ENCODE measurements at places on chromosomes 2 and 18.

DNA sequence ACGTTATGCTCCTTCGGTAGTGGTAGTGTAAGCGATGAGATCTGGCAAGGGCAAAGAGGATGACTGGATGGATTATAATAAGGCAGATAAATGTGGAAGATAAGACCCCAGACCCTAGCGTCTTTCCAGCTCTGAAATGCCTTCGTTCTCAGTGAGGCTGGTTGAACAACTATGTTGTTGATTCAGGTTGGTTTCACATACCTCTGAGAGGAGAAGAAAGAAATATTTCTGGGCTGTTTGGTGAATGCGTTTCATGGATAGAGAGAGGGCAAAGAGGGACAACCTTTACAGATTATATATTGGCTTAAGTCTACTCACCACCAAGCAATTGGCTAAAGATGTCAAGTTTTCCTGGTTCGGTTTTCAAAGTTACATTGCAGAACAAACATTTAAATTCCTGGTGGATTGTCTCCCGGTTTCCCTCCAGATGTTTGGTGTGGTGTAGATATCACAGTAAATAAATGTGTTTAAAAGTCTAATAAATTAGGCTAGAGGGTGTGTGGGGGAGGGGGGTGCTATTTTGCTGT, 190.1 kb upstream of the GLI2 start:
- no peak for DNase-seq

DNA sequence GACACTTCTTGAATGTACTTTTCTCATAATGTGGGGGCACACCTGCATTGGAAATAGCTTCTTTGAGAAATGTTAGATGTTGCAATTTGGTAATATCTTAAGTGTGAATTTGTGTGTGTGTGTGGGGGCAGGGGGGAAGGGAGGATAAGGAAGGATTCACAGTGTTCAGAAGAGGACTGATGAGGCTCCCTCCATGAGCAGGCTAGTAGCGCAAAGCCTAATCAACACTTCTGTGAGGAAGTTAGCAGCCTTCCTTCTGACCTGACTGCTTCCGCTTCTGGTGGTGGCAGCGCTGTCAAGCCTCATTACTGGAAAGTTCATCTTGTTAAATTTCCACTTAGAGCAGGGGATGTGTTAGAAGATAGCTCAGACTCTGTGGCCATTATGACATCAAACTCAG, 295.4 kb upstream of the SPRED2 start:
- DNase-seq, result no peak

GRCh38 chr2:28312307-28313219, 80.1 kb upstream of the FOSL2 start:
- no peak for DNase-seq

DNA sequence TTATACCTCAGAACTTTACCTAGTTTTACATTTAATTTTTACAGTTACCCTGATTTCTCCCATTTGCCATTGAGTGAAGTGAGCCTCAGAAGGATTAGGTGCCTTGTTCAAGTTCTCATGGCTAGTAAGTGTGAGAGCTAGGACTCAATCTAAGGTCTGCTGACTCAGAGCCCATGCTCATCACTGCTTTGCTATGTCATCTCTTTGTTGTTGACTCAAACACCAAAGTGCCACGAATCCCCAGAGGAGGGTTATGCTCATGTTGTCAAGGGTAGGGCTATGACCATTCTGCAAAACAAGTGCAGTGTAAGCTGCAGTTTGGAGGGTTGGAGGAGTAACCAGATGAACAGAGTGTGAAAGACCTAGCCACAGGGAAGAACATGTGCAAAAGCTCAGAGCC, 185.4 kb upstream of the SKOR2 start:
- DNase-seq, result no peak

- no peak for DNase-seq
Observed at GRCh38 chr2:217437290-217437870, 565.4 kb downstream of the TNS1 start.

GRCh38 chr2:51289045-51289444, 257.1 kb upstream of the NRXN1 start:
- no peak for DNase-seq

GRCh38 chr2:74554820-74555531, 456 bp downstream of the DOK1 start:
- DNase-seq, result peak; percentile 25

DNA sequence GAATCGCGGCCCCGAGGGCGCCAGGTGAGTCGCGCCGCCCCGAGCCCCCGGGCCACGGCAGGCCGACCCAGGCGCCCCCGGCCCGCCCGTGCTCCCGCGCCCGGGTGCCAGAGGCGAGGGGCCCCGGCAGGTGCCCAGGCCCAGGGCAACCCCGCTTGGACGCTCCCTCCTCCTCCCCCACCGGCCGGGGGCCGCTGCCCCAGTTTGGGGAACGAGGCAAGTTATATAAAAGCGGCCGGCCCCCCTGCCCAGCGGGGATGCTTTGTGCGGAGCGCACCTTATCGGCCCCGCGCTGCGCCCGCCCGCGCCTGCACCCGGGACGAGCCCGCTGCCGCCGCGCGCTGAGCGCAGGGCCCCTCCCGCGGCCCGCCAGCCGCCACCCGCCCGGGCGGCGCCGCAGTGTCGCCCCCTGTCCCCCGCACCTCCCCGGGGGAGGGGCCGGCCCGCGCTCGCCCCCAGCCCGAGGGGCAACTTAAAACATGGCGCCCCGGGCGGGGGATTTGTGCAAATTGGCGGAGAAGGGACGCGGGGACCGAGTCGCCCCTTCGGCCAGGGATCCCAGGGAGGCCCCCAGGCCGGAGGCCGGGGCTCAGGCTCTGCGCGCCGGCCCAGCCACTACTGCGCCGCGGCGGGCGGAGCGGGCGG, 639 bp downstream of the EPB41L3 start:
- DNase-seq, result no peak

- DNase-seq, result no peak
Observed at GRCh38 chr2:46087492-46087891, 209.7 kb upstream of the EPAS1 start.

GRCh38 chr2:7201851-7202250, 284.6 kb downstream of the RNF144A start:
- no peak for DNase-seq

DNA sequence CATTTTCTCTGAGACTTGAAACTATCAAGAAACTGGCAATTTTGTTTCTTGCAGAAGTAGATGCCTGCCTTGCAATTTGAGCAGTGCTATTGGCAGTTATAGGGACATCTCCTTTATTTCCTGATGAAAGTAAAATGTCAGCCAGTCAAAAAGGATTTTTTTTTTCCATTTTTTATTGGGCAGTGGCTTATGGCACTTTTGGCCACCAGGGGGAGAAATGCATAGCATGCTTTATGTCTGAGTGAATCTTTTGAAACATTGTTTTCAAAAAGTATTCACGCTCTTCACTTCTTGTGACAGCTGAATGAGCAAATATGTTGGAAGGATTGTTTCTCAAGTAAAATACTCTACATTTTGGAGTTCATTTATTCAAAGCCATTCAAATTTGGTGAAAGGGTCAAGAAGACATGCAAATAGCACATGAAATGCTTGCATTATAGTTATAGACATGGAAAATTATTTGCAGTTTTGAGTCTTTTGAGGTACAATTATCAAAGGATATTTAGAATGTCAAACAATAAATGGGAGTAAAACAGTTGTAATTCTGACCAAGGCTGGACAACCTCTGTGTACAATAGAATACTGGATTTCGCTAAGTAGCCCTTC, 491.0 kb downstream of the CDH2 start:
- DNase-seq, result peak; percentile 50

DNA sequence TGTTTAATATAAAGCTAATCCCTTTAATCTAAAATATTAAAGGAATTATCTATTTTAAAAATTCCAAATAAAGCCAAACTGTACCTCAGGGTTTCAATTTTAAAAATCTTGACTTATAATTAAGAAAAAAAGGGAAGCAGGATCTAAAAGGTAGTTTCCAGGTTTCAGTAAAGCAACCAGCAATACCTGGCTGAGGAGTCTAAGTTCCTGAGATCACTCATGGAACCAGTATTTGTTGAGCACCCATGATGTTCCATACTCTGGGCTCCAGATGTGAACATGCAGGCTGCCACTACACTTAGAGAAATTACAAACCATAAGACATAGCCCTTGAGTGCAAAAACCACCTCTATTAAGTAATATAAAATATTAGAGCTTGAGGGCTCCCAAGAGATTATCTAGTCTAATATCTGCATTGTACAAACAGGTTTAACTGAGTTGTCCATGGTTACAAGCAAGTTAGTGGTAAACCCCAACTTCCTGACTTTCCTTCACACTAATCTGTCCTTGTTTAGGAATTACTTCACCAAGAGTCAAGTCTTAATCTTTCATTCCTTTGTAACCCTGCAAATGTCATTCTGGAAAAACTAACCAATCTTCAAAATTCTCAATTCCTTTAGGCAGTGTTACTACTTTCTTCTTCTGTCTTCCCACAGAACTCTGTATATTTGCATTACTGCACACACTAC, 49.2 kb downstream of the CLASP1 start:
- DNase-seq, result no peak

GRCh38 chr2:199659207-199659606, 191.8 kb downstream of the FTCDNL1 start:
- no peak for DNase-seq

GRCh38 chr2:52178845-52179244, 1146.9 kb upstream of the NRXN1 start:
- no peak for DNase-seq

GRCh38 chr2:257429-257828, 6.4 kb downstream of the SH3YL1 start:
- no peak for DNase-seq

DNA sequence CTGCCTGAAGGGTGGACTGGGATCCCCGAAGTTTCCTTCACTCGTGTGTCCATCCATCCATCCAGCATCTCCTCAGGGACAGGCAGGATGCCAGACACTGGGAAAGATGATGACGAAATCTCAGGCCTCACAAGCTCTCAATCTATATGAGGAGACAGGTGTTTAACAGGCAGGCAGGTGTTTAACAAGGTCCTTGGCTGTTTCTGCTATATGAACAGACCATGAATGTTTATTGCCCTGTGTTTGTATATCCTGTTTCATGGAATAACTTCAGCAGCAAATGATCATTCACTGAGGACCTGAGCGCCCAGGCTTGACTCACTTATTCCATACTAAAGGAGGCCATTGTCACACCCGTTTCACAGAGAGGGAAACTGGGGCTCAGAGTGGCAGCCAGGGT, 685.8 kb upstream of the HS6ST1 start:
- DNase-seq, result no peak

DNA sequence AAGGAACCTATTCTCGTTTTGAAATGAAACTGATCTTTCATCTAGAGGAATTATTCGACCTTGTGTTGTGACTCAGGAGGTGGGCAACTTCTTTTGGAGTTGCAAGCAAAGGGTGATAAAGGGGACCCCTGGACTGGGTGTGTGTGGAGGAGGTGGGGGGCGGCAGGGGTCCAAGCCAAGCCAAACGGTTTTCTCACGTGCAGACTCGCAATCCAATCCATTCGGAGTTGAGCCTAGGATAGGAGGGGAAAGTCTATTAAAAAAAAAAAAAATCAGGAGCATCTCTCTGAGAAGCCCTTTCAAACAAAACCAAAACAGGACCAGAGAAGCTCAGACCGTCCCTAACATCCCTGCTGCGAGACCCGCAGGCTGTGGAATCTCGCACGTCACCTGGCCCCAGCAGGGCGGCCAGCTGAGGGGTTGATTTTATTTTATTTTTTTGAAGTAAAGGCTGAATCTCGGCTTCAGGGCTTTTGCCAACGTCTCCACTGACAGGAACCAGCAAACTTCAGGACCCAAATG, 3.7 kb upstream of the ZEB2 start:
- DNase-seq, result no peak

DNA sequence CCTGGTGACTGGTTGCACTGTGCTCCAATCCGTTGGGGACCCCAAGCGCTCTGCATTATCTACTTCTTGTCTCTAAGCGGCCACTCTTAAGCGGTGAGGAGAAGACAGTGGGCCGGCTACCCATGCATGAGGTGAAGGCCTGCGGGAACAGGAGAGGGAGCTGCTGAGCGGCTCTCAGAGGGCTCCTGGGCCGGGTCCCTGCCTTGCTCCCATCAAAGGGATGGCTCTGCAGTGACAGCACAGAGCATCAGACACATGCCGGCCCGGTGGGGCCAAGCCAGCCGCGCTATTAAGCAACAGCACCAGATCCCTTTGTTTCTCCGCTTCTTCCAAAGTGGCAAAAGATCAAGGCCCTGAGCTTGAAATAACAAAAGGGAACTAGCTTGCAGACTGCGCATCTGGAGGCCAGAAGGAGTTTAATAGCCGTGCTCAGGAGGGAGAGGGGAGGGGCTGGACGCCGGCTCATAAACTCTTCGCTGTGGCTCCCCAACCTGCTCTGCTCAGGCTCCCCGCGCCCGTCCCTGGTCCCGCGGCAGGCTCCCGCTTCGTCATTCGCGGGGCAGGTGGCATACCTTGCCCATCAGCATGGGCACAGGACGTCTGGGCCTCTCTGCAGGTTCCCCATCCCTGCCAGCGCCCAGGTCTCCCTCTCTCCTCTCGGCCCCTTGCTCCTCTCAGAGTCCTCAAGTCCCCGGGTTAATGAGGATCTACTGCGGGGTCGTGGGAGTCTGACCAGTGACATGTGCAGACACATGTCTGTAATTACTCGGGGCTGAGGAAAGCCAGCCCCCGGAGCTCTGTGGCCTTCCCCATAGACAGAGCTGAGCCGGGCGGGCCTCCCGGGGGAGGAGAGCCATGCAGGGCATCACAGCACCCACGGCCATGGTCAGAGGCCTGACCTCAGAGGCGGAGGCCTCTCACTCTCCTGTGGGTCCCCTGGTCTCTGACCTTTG, 96.7 kb downstream of the ASB1 start:
- DNase-seq, result no peak

DNA sequence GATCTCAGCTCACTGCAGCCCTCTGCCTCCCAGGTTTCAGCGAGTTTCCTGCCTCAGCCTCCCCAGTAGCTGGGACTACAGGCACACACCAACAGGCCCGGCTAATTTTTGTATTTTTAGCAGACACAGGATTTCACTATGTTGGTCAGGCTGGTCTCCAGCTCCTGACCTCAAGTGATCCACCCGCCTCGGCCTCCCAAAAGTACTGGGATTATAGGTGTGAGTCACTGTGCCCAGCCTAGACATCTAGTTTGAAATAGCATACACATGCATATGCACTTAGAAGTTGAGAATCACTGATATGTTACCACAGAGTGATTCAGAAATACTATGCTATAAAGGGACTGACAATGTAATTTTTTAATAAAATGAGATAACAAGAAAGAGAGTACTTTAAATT, 69.8 kb upstream of the CDKL4 start:
- no peak for DNase-seq

DNA sequence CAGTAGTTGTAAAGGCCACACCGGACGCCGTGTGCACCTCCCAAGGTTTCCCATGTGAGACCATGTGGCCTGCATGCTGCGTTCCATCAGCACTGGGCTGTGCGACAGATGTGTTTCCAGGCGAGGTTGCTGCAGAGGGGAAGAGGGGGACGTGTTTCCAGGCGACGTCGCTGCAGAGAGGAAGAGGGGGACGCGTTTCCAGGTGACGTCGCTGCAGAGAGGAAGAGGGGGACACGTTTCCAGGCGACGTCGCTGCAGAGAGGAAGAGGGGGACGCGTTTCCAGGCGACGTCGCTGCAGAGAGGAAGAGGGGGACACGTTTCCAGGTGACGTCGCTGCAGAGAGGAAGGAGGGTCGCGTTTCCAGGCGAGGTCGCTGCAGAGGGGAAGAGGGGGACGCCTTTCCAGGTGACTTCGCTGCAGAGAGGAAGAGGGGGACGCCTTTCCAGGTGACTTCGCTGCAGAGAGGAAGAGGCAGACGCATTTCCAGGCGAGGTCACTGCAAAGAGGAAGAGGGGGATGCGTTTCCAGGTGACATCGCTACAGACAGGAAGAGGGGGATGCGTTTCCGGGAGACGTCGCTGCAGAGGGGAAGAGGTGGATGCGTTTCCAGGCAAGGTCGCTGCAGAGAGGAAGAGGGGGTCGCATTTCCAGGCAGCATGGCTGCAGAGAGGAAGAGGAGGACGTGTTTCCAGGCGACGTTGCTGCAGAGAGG, 24.5 kb downstream of the NFATC1 start:
- no peak for DNase-seq

GRCh38 chr2:207417301-207417718, 112.5 kb upstream of the CREB1 start:
- peak; percentile 71 for DNase-seq
